ENCODE measurements at places on chromosomes 7 and 10. TPM values are rescaled to one million over a fixed set of nuclear protein-coding genes. Genes with fewer than 3 reads are reported as not detected.

DNA sequence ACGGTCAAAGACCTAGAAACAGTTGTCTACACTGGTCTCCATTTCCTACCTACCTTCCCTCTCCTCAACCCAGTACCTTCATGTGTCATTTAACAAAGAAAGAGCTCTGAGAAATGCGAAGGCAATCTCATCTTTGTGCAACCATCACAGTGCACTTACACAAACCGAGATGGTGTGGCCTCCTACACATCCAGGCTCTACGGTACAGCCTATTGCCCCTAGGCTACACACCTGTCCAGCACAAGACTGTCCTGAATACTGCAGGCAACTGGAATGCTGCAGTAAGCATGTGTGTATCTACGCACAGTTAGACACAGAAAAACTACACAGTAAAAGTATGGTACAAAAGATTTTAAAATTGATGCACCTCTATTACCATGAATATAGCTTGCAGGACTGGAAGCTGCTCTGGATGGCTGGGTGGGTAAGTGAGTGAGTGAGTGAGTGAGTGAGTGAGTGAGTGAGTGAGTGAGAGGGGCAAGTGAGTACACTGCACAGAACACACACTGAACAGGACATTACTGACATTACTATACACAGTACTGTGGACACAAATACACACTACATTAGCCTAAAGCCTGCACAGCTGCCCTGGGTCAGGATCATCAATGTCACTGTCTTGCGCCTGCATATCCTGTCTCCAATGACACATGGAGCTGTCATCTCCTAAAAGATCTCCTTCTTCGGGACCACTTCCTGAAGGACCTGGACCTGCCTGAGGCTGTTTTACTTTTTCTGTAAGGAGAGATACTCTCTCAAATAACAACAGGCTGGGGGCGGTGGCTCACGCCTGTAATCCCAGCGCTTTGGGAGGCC lies 18.5 kb downstream of the ITGB1 start:
- DNase-seq = no peak

DNA sequence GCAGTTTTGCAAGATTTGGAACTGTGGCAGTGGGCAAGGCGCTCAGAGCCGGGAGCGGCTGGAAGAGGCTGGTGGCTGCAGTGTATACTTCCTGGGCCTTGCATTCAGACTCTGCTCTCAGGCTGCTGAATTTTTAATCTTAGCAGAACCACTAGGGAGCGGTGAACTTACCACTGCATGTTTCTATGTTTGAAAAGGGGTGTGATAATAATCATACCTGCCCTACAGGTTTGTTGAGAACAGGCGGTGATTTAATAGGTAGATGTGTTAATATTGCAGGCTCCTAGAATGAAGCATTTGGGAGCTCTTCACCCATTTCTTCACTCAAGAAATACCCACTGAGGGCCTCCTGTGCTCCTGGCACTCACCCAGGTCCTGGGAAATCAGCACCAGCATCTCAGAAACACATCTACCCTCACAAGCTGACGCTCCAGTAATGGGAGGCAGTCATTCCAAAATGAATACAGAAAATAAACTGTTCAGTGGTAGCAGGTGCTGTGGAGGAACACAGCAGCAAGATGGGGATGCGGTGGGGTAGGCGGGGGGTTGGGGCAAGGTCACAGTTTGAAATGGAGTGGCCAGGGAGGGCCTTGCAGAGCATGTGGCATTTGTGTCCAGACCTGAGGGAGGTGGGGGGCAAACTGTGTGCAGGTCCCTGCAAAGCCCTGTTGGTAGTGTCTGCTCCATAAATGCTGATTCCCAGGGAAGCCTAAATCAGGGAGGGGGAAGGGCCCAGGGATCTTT lies 41.0 kb downstream of the VWA2 start:
- no peak for DNase-seq

GRCh38 chr7:112130729-112131410 lies 75.3 kb downstream of the DOCK4 start:
- DNase-seq = no peak

DNA sequence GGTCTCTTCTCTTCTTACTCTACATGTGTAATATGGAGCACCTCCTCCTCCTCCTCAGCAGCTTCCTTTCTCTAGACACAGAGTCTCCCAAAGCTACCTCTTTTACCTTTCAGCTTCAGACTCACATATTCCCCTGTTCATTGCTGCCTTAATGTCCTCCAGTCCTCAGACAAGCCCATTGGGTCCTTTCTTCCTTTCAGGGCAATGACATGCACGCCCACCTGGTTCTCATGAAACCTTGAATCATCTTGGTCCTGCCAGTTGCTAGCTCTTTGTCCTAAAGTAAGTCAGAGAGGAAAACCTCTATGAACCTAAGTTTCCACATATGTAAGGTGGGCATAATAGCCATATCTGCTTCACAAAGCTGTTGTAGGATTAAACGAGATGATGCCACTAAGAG lies 227.0 kb downstream of the RPS24 start:
- DNase-seq = no peak

- DNase-seq = peak; percentile 32
Observed at GRCh38 chr10:17758200-17758599, 6.2 kb downstream of the TMEM236 start.

GRCh38 chr7:99248391-99249095 lies 24.1 kb upstream of the MYH16 start:
- DNase-seq = no peak

DNA sequence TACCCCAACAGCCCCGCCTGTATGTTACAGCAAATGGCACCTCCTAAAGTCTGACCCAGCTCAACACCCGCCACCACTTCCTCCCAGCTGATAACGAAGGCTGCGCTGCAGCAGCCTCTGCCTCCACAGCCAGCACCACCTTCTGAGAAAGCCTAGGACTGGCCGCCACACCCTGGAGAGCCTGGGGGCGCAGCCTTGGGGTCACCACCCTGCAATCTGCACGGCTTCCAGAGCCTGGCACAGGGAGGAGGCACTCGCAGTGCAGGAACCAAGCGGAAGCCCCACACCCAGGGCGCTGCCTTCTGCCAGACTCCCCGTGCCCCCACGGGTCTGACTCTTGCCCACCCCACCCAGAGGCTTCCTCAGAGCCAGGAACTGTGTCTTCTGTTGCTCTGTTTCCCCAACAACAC lies 112.5 kb downstream of the MAD1L1 start:
- DNase-seq = no peak

DNA sequence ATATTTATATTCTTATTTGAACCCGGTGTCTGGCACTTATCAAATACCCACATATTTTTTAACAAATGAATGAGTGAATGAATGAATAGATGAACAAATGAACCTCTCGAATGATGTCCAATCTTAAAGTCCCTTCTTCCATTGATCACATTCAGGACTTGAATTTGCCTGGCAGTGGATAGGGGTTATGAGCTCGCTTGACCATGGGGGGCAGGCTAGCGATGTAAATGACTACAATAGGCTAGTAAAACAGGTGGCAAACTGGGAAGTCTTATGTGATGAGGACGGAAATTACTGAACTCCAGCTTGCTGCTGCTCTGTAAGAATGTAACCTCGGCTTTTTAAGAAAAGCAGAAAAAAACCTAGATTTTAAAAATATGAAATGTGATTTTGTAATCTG lies 247.7 kb upstream of the DKK1 start:
- DNase-seq = no peak

DNA sequence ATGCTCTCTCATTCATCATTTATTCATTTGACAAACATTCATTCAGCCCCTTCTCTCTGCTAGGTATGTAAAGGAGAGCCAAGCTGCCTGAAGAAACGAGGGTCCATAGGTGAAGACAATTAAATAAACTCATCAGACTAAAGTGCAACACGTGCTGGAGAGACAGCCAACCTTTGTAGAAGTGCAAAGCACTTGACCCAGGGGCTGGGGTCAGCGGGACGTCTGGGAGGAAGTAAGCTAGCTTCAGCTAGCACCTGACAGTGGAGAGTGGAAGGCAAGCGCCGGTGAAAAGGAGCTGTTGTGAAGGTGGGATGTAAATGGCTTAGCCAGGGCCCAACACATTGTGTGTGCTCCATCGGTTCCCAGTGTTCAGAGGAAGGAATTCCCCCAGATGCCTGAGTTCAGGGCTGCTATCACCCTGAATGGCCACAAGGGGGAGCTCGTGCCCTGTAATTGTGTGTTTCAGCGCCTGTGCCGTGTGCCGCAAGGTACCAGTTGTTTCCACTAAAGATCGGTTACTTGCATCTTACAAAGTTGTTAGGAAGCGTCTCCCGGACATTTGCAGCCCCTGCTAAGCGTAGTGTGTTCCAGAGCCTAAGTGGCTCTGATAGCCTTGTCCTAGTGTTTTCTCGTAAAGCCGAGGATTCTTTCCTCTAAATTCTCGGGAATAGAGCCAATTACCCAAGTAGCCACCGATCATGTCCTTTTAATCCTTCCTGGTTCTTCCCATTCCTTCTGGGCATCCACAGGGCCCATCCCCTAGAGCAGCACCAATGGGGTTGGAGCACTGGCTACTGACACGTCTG lies 30.6 kb downstream of the TLX1 start:
- DNase-seq = peak; percentile 86

DNA sequence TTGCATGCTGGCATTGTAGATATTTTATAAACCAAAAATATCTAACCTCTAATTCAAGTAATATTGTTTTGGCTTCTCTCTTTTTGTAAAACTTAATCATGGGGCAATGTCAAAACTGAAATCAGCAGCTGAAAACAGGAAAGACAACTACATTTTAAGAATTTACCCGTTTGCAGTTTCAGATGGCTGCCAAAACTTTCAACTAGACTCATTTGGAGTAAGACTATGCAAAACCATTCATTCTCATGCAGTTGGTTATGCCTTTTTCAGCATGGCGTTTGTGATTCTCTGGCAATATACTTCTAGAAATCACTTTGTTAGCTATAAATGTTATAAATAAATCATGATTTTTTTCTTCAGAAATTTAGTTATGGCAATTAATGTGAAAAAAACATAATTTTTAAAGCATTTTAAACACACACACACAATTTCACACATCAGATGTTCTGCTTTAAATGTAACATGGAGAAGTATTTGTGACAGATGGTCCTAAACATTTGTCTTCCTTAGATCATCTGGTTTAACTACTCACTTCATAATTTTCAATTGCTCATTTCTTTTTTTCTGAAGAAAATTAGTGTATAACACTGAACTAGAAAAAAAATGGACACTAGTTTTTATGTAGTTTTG lies 116.4 kb downstream of the ITGB8 start:
- DNase-seq = no peak

DNA sequence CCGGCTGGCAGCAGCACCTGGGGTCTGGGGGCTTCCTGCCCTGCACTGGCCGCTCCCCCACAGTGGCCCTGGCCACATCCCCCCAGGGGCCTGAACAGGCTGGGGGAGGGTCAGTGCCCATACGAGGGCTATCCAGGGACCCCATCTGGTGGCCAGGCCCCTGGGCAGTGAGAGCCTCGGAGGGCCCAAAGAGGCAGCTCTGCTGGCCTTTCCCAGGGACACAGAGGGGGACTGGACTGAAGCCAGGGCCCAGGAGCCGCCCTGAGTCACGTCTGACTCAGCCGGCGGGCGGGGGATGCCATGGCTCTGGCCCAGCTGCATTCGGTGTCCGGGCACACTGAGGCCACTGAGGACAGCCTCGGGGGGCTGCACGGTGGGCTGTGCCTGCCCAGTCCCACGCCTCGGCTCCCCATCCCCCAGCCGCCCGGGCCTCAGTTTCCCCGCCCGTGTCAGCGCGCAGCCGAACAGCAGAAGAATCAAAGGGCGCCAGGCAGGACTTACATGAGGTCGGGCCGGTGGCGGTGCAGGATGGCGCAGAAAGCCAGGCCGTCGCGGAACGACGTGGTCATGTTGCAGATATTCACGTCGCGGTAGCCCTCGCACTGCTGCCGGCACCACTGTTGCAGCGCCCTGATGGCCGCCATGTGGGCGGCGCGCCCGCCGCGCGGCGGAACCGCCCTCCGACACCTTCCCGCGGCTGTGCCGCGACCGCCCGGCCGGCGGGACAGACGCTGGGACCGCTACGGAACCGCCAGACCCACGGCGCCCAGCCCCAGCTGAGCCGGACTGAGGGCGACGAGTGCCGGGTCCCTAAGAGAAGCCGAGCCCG lies at the start of gene MICALL2:
Gene MICALL2 (minus strand): TSS at position 788 of the 829 bp plus-strand sequence. CDS start 144 bp downstream, at position 644.
- peak; percentile 90 for DNase-seq

GRCh38 chr7:35505066-35505465 lies 189.9 kb downstream of the HERPUD2 start:
- DNase-seq = no peak

GRCh38 chr7:135768467-135768866 lies 19.9 kb upstream of the FAM180A start:
- no peak for DNase-seq

- no peak for DNase-seq
Observed at GRCh38 chr10:130246113-130246512, 109.9 kb downstream of the GLRX3 start.

DNA sequence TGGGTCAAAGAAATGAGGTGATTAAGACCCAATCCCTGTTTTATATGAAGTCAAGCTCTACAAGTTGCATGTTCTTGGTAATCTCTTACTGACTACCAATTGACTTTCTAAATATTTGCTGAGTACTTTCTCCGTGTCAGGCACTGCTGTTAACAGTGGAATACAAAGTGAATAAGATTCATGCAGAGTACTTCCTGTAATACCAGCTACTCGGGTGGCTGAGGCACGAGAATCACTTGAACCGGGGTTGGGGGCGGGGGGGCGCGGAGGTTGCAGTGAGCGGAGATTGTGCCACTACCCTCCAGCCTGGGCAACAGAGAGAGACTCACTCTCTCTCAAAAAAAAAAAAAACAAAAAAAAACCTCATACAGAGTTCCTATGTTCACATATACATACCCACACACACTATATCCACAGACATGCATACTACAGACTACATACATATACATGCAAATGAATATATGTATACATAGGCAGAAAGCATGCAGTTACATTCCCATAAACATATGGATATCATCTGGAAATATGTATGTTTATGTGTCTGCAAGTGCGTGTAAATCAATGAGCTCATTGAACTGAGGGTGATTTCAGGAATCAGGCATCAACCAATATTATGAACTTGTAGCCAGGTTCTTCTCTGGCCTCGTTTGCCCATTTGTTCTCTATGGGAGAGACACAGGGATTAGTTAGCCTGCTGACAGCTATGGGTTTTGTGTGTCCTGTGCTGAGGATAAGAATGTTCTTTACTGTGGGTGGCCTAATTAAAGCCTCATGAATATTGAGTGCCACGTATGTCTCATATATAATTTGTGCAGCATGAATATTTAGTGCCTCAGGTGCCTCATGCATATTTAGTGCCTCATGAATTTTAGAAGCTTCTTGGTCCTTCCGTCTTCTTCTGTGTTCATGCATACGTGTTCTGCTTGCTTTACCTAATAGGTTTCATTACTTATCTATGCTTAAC lies 73.9 kb downstream of the BICC1 start:
- DNase-seq = no peak

GRCh38 chr10:89478085-89478738 lies 57.2 kb downstream of the SLC16A12 start:
- peak; percentile 64 for DNase-seq

DNA sequence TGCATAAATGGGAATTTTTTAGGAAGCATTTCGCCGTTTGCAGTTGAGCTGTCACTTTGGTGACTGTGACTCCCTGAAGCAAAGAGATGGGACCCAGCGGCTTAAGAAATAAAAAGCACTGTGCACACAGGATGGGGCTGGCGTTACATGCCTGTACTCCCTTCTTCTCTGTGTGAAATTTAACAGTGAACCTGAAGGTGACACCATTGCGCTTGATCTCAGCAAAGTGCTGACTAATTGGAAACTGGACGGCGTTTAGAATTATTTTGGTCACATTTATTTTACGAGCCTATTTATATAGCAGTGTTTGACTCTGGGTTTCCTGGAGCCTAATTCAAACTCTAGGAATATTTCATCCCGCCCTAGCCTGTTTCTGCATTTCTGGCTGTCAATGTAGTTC lies 146.2 kb downstream of the PAXIP1 start:
- no peak for DNase-seq

DBF4 gene
- total RNA-seq = 21.1 TPM

EGR2 gene
- 11.5 TPM for total RNA-seq

FANK1 gene
- 0.88 TPM for total RNA-seq

CASTOR2 gene
- 19.9 TPM for total RNA-seq

VAX1 gene
- total RNA-seq = not detected

Data from hepatocyte (in vitro differentiated cells).